ENCODE measurements at places on chromosomes 2 and 18. TPM values are rescaled to one million over a fixed set of nuclear protein-coding genes. Genes with fewer than 3 reads are reported as not detected.

CHST10 gene
- total RNA-seq, result 4.7 TPM

STARD6 gene
- not detected for total RNA-seq

RGPD3 gene
- 3.5 TPM for total RNA-seq

PLEK gene
- total RNA-seq, result 98.8 TPM

TRIM43 gene
- total RNA-seq, result not detected

CTAGE1 gene
- total RNA-seq, result not detected

CCL20 gene
- not detected for total RNA-seq

ZNF396 gene
- 1.5 TPM for total RNA-seq

GATA6 gene
- 51.5 TPM for total RNA-seq

CELF4 gene
- 3.5 TPM for total RNA-seq

ARHGAP25 gene
- 150 TPM for total RNA-seq

SP5 gene
- not detected for total RNA-seq

RFX8 gene
- 0.29 TPM for total RNA-seq

SIX3 gene
- total RNA-seq, result not detected

DPYSL5 gene
- total RNA-seq, result not detected

SLC9A4 gene
- not detected for total RNA-seq

HTR2B gene
- 0.92 TPM for total RNA-seq

MOGAT1 gene
- not detected for total RNA-seq

ZNF385B gene
- not detected for total RNA-seq

CROCC2 gene
- total RNA-seq, result 3.6 TPM

FLACC1 gene
- total RNA-seq, result 4.1 TPM

SOX11 gene
- total RNA-seq, result 0.26 TPM

PRSS56 gene
- not detected for total RNA-seq

EFHD1 gene
- total RNA-seq, result 19.8 TPM

LTBP1 gene
- total RNA-seq, result 28.0 TPM

FRZB gene
- total RNA-seq, result 48.4 TPM

UGT1A4 gene
- not detected for total RNA-seq

KIAA2012 gene
- not detected for total RNA-seq

ERMN gene
- total RNA-seq, result 2.2 TPM

TRAF3IP1 gene
- 12.3 TPM for total RNA-seq

SCYGR4 gene
- not detected for total RNA-seq

LINC00305 gene
- not detected for total RNA-seq

ABCB11 gene
- not detected for total RNA-seq

SERPINB3 gene
- not detected for total RNA-seq

DUSP2 gene
- total RNA-seq, result 45.0 TPM

TMEM198 gene
- 1.5 TPM for total RNA-seq

RAB6C gene
- 0.94 TPM for total RNA-seq

POTEC gene
- total RNA-seq, result not detected

IL18R1 gene
- 22.4 TPM for total RNA-seq

TMEM247 gene
- not detected for total RNA-seq

APCDD1 gene
- 9.6 TPM for total RNA-seq

CD207 gene
- total RNA-seq, result not detected

MC2R gene
- total RNA-seq, result not detected

Measured in spleen (tissue), 13 donors.